ENCODE measurements at places on chromosomes 3 and 15.

DNA sequence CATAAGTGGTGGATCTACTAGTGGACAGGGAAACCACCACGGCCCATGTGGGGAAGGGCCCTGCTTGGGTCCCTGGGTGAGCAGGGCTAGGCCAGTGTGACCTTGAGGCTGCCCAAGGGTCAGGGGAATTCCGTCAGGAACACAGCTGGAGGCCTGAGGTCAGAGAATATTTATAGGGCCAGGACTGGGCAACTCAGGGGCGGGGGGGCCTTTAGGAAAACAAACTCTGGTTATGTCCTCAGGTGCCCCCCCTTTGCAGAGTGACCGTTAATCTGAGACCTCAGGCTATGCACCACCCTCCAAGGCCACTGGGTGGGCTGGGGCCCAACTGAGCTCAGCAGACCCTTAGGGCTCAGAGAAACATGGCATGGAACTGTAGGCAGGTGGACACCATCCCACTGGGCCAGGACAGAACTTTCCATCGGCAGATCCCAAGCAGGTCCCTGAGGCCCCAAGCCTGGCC, 2.5 kb downstream of the TWF2 start:
- DNase-seq, result peak; percentile 41

DNA sequence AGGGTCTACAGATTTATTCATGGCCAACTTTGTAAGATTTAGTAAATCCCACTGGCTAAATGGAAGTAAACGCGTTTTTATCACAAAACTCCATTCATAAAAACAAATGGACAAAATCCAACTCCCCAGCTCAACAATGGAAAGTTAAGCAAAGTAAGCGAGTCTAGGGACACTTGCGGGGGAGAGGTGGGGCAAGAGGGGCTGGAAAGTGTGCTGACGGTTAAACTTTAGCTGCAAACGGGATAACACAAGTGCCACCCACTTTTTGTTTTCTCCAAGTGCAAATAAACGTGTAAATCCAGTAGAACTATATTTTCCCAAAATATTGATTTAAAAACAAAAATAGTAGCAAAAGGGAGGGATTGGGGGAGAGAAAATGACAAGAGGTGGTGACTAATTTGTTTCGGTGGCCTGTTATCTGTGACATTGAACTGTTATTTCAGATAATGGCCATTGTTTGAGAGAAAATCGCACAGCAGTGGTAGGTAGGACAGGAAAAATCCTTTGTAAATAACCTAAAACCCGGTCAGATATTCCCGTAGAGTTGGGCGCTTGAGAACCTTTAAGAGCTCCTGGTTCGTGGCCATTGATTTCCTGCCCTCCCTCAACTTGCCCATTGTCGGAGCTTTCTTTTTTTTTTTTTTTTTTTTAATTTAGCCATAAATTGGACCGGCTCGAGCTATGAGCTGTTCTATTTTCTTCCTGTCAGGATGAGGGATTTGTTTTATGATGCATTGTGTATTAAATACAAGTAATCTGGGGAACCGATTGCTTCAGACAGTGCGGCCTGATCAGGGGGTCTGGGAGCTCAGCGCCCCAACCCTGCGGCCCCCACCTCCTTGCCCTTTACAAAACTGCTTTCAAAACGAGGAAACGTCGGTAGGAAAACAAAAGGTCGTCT, 514.8 kb downstream of the MECOM start:
- no peak for DNase-seq

GRCh38 chr3:48015431-48016180, 610 bp downstream of the MAP4 start:
- peak; percentile 62 for DNase-seq

GRCh38 chr15:44712346-44713005, 1.2 kb downstream of the B2M start:
- peak; percentile 86 for DNase-seq

GRCh38 chr15:94077938-94078337, 153.4 kb upstream of the MCTP2 start:
- DNase-seq, result no peak

DNA sequence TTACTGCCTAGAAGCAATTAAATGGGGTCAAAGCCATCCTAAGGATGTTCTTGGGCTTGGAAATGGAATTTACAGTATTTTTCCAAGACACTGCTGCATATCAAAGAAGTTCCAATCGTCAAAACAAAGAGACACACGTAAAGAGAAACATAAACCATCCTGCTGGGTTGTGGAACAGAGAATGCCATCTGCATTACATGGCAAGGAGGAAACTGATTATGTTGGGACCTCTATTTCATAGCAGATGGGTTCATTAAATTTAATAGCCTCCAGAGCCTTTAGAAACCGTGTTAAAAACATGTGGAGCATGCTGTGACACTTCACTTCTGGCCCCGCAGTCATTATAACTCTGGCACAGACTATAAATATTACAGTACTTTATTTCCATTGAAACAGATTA, 154.6 kb downstream of the LRTM1 start:
- no peak for DNase-seq

DNA sequence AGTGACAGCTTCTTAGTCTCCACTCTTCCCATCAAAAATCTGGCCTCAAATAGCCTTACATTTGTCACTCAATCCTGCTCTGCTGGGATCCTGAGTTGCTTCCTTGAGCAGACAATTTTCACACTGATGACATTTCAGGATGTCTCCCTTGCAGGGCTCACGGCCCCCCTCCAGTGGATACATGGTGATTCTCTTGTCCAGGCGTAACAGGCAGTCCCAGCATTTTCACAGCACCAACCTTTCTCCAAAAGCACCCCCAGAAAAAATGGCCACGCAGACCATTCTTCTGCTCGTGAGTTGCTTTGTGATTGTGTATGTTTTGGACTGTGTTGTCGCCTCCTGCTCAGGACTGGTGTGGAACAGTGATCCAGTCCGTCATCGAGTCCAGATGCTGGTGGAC, 47.4 kb upstream of the WNT7A start:
- no peak for DNase-seq

- no peak for DNase-seq
Measured at GRCh38 chr3:171812811-171813210, 2.5 kb upstream of the PLD1 start.

DNA sequence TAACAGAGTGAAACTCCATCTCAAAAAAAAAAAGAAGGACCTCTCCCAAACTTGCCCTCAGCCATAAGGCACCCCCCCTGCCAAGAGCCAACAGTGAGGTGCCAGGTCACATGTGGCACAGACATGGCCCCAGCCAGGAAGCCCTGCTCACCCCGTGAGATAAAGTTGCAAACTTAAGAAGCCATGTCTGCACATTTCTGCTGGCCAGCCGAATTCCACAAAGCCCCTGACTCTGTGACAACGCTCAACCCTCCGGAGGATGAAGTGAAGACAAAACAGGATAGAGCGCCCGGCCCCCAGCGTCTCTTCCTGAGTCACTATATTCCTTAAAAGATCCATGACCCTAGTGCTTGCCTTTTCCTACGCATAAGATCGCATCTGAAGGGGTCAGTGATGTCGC, 188.1 kb downstream of the XXYLT1 start:
- DNase-seq, result no peak

DNA sequence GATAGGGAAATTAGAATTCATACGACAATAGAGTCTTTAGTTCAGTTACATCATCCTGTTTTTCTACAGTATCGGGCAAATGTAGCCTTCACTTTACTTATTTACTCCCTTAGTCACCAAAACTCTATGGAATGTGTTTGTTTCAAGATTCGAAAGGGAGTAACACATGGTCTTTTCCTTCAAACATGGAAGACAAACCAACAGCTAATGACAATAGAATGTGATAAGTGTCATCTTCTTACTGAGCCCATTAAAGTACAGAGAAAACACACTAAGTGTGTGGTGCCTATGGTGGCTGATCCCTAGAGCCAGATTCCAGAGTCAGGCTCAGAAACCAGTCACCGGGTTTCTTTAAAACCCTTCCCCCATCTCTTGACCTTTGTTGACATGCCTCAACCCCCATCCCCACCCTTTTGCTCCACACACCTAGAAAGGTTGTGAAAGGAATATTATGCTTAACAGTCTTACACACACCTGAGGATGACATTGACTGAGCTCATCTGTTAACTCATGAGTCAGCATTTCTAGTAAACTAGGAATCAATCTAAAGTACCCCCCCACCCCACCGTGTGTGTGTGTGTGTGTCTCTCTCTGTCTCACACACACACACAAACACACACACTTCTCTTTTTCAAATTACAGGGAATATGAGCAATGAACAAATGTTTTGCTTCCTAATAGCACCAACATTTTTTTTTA, 549.6 kb upstream of the CCDC54 start:
- no peak for DNase-seq

GRCh38 chr3:78742491-78742890, 1025.3 kb downstream of the ROBO1 start:
- DNase-seq, result no peak

DNA sequence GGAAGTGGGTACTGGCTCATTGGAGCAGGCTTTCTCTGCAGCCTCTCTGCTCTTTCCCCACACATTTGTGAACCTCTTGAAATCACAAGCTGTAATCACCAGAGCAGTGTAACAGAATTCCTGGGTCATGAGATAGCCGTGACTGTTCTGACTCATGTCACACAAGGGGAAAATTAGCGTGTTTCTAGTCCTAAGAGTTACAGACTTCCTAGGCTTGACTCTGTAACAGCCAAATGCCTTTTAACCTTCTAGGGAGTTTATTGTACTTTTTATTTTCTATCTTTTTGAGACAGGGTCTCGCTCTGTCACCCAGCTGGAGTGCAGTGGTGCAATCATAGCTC, 54.7 kb upstream of the TRAK1 start:
- peak; percentile 78 for DNase-seq

- no peak for DNase-seq
Measured at GRCh38 chr3:15924914-15925313, 127.1 kb upstream of the ANKRD28 start.

DNA sequence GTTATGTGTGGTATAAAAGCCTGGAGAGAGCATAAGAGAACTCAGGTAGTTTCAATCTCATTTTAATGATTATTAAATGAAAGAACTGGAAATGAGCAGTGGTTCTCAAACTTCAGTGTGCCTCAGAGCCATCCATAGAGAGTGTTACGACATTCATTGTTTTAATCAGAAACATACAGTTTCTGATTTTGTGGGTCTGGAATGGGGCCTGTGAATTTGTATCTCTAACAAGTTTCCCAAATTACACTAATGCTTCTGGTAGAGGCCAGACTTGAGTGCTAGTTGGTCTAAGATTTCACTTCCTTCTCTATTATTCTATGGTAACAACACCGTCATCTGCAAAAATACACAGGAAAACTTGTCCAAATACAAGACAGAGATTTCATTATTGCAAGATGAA, 292.0 kb upstream of the NECTIN3 start:
- no peak for DNase-seq

DNA sequence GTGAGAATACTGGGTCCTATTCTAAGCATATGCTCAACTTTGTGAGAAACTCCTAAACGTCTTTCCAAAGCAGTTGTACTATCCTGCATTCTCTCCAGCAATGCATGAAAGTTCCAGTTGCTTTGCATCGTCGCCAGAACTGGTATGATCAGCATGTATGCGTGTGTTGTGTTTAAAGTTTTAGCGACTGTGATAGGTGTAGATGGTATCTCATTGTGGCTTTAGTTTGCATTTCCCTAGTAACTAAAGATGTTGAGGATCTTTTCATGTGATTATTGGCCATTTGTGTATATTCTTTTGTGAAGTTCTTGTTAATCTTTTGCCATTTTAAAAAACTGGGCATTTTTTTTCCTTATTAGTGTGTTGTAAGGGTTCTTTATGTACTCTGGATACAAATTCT, 115.1 kb downstream of the SPATA16 start:
- DNase-seq, result no peak

- no peak for DNase-seq
Measured at GRCh38 chr3:133330522-133330921, 69.3 kb upstream of the BFSP2 start.

DNA sequence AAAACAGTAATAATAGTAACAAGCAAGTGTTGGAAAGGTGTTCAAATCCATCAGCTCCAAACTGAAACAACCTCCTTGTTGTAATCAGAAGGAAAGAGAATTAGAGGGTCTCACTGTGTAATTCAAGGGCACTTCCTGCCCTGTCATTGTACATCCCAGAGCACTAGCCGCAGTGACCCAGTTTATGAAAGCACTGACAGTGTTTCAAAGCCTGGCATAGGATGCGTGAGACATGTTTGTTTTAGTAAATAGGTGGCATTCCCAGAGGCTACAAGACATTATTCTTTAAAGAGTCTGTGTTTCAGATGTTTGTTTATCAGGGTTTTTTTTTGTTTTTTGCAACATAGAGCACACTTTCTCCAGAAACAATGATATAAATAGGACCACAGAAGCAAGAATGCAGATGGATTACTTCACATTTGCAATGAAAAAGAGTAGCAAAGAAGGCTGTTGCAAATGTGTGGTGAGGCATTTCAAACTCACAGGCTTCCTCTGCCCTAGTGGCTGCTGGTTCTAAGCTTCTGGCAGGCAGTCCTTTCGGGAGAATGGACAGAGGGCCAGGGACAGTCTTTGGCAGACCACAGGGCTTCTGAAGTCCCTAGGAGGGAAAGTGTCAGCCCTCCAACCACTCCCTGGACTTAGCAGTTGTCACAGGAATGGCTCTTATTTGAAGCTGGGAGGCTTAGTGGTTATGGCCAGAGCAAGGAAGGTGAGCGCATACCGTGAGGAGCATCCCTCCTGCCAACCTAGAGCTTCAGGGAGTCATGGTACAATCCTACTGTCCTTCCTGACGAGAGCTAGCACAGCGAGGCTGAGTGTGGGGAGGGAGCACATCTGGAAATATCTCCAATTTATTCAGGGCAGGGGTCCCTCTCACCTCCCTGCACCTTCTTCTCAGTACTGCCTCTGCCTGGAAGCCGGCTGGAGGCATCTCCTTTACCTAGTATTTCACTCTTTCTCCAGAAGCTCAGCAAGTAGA, 31.4 kb upstream of the TIPARP start:
- DNase-seq, result peak; percentile 12

GRCh38 chr3:10957976-10958749, 34.4 kb upstream of the SLC6A1 start:
- no peak for DNase-seq

DNA sequence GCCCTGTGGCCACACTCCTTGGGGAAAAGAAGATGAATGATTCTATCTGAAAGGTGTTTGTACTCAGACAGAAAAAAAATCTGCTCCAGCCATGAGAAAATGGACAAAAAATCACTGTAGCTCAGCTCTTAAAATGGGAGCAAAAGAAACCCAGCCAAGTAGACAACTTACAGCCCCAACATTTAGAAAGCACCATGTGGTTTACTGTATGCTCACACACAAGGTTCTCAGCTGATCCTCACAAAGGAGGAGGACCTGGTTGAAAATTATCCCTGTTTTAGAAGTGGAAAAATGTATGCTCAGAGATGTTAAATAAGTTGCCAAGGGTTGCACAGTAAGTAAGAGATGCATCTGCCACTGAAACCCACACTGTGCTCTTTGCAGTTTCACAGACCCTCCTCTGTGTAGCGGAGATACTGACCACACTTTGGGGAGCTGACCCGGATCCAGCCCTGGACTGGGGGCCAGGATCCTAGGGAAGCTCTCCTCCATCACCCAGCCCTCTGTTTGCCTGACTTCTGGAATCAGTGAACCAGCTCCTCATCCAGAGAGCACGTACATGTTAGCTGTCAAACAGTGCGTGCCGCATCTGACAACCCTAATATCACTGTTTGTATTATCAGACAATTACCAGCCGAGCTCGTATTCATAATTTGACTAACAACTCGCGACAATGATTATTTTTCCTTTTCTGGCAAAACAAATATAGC, 32.7 kb upstream of the TPRG1 start:
- DNase-seq, result no peak

GRCh38 chr3:113263020-113263419, 51.7 kb downstream of the BOC start:
- DNase-seq, result no peak

GRCh38 chr15:93146196-93146595, 57.2 kb upstream of the RGMA start:
- no peak for DNase-seq

All from suppressor macrophage treated with lipopolysaccharide for 1 hour (primary cell).